ENCODE measurements at places on chromosomes 5 and 9. TPM values are rescaled to one million over a fixed set of nuclear protein-coding genes. Genes with fewer than 3 reads are reported as not detected.

FBLL1 gene
- not detected for total RNA-seq

KIAA1958 gene
- 3.9 TPM for total RNA-seq

PNPLA7 gene
- 1.0 TPM for total RNA-seq

MORN5 gene
- total RNA-seq = not detected

BTNL8 gene
- total RNA-seq = not detected

DNA sequence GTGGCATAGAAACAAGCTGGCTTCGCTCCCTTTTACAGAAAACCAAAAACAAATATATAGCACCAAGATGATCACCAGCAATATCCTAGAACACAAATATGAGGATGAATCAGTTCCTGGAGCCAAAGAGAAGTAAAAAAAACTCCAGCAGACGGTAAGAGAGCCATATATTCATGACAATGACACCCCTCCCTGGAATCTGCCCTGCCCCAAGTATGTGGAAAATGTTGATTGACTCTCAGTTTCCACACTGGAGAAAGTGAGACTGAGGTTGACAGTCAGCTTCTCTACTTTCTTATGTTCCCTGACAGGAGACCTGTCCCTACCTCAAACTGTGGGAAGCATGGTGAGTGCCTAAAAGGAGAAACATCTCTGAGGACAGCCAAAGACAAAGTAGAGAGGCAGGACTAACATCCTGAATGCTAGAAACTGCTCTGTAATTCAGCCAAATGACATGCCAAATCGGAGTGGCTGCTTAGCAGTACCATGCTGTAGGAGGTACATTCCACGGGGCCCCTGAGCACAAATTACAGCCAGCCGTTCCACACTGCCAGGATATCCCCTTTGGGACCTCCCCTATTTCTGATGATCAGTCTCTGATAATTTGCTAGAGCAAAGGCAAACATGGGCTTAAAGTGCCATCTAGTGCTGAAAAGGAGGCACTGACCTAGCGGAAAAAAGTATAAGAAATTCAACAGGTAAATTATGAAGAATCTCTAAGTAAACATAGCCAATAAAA is 424.0 kb upstream of the RGMB start:
- ATAC-seq = no peak

DNA sequence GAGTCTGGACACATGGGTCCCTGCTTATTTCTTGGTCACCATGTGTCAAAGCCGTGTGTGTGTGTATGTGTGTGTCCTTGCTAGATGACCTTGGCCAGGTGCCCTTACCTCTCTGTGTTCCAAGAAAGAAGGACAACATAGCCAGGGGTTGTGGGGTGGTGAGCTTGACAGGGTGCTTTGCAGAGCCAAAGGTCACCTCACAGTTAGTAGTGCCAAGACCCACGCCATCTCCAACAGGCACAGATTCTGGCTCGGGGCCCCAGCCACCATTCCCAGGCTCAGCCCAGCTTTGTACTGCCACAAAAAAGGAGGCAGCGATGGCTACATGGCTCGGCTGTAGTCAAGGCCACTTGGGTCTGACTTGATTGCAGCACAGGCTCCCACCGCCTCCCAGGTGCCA is 39.5 kb downstream of the CXXC5 start:
- no peak for ATAC-seq

DNA sequence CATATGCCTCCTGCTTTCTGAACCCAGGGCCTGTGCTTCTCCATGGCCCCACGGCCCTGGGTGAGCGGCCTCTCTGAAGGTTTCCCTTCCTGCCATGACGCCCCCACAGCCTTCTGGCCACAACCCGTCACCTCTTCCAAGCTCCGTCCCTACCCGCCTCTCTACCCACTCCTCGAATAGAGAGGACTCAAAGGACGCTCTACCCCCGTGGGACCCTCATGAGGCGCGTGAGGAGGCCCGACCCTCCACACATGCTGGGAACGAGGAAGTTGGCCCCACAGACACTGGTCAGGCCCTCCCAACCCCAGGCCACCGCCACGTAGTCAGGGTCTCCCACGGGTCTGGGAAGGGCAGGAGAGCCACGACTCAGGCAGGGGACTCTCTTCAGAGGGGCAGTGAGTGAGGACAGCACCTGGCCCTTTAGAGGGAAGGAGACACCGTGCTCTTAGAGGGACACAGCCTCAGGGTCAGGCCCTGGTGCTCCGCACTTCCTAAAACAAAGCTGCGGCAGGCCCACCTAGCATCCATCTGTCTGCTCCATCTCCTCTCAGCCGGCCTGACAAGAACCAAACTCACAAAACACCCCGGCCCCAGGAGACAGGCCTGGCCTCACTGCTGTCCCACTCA is 5.3 kb downstream of the BRD3 start:
- ATAC-seq = no peak

DNA sequence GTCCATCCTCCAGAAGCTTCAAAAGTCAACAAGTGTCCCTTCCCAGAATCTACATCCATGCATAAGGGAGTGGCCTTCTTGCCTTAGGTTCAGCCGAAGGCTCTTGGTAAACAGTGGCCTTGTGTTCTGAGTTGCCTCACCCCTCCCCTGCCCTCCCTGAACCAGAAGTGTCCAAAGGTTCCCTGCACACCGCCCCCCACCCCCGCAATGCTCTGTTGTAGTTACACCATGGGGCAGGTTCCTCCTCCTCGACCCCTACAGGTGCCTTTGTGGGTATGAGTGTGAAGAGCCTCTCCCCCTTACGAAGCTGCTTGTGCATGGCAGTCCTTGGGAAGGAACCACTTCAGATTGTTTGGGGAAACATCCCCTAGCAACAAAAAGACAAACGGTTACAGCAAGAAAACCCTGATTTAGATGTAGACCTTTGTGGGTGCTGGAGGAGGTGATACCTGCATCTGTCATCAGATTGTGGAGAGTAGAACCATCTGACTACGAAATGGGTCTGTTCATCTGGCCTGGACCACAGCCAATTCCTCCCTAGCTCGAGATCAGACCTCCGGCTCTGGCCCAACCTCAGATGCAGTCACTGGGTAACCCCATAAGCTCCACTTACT is 7.1 kb downstream of the SPACA9 start:
- ATAC-seq = no peak

GRCh38 chr9:80874276-80874675 is 815.1 kb downstream of the TLE1 start:
- no peak for ATAC-seq

- ATAC-seq = no peak
These were observed 225.8 kb downstream of the MEF2C start for GRCh38 chr5:88657136-88657535.

DNA sequence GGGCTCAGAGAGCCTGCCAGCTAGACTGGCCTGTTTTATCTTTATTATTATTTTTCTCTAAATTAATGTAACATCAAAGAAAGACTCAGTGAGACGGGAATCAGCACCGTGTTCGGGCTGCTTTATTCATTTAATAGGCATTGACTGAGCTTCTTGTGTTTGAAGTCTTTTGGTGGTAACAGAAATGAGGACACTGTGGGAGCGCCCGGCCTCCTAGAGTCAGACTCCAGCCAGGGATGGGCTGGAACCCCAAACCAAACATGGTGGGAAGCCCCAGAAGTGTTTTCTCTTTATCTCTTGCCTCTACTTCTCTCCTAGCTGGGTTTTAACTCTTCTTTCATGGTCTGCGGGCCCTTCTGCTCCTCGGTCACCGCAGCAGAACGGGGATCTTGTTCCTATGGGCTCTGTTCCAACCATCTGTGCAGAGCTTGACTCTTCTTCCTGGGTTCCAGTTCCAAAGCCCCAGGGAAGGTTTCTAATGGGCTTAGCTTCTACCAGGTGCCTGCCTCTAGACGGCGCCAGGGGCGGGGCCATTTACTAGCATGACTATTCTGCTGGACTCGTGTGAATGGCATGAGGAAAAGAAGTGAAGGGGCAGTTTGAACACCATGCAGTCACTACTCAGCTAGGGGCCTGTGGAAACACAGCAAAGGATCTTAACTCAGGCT is 123.8 kb downstream of the FGF18 start:
- peak; percentile 29 for ATAC-seq

All from esophagus mucosa (tissue), 1 donor.